ENCODE measurements at places on chromosomes 1 and 21.

GRCh38 chr1:27331426-27331825 is 9.5 kb downstream of the TMEM222 start:
- DNase-seq, result no peak

- no peak for DNase-seq
Observed at GRCh38 chr1:78267513-78268218, 221.9 kb downstream of the GIPC2 start.

DNA sequence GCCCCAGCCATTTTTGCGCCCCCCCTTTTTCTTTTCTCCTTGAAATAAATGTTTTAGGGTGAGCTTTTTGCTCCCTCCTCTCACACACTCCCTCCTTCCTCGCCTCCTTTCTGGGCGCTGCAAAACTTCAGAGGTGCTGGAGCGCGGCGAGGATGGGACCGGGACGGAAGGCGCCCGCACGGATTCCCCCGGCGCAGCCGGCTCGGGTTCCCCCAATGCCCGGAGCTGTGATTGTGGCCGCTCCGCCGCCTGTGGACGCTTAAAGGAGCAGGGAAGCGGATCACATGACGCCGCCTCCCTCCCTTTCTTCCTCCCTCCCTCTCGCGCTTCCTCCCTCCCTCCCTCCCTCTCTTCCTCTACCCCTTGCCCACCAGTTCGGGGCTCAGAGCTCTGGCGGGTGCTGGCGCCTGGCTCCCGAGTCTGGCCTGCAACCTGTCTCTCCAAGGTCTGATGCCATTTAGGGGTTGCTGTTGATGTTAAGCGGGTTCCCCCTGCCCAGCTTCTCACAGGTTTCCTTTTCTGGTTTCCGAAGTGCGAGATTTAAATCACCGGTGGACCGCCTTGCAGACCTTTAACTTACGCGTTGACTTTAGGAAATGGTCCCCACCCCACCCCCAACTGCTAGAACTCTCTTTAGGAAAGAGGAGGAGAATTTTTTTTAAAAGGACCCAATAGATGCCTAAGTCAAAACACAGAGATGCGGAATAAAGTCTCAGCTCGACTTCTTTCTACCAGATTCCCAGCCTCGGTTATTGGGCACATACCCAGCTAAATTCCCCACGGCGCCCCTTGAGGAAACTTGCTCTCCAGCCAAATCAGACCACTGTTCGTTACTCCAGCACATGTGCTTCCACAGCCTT is at the start of gene WLS:
Gene WLS, minus strand, starts transcription at position 235 of the 860 bp plus-strand sequence. Its CDS starts 224 bp downstream, at position 11.
- peak; percentile 90 for DNase-seq

DNA sequence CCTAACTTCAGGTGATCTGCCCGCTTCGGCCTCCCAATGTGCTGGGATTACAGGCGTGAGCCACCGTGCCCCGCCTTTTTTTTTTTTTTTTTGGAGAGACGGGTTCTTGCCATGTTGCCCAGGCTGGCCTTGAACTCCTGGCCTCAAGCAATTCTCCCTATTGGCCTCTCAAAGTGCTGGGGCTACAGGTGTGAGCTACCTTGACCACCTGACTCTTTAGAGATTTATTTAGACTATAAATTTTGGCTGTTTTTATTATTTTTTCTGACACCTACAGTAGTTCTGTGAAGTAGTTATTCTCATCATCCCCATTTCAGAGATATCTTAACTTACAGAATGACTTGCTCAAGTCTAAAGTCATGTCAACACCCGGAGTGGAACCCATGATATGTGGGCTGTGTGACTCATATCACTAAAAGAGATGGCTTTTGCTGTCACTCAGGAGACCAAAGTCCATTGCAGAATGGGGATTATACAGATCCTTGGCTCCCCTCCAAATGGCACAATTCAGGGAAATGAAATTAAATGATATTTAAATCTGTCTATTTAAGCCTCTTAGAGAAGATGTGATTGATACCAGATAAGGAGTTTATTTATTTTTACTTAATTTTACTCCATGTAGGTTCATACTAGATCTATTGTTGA is 93.2 kb downstream of the CTH start:
- DNase-seq, result peak; percentile 61
